ENCODE measurements at places on chromosomes 5 and 9.

DNA sequence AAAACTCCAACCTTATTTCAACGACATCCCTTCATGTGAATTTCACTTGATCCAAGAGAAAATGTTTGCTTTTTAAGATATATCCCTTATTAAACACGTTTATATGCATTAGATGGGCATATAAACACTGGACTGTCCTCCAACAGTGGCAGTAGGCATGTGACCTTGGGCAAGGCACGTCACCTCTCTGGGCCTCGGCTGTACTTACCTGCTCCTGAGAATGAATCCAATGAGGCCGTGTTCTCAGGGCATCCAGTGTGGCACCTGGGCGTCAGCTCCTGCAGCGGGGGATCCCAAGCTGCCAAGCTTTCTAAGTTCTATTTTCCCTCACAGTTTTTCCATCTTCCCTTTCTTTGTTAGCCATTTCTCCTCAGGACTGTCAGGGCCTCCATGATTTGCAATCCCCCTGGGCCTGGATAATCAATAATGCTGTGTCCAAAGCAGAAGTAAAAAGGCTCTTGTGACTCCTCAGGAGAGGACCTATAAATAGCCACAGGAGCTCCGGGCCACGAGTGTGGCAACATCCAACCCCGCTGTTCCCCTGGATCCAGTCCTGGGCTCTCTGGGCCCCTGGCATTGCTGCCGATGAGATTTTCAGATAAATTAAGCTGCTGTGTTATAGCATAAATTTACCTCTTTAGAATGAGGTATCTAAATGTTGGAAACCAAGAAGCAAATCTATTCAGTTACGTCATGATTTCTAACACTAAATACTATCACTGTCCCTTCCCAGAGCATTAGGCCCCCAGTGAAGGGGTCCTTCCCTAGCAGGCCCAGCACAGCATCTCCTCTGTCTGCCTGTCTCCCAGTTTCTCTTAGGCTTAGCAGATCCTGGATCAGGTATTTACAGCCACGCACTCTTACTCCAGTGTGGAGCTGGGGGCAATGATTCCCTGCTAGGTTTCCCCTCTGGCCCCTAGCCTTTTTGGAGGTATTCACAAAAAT lies 76.8 kb downstream of the PTPN3 start:
- no peak for DNase-seq

DNA sequence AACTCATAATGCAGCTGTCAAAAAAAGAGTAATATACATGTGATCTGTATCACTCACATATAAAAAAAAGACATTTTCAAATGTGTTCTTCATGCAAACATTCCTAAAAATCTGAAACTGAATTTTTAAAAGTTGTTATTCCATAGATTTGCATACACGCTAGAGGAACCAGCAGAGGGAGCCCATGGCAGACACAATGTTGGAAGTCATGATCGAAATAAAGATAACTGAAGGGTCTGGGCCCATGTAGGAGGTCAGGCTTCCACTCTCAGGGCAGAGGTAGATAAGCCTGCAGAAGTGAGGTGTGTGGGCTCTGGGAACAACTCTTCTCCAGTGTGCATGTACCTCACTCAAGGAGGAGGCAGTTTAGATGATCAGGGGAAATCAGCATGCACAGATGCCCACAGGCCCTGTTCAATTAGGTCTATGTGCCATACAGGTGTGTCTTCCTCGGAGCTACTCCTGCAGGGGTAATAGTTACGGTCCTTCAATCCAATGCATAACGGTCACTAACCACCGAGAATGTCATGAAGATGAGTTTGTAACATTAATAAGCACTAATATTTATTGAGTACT lies 208.6 kb downstream of the EPB41L4A start:
- DNase-seq = no peak

- DNase-seq = no peak
These were observed 196.4 kb downstream of the ARHGEF28 start for GRCh38 chr5:73822278-73822988.

DNA sequence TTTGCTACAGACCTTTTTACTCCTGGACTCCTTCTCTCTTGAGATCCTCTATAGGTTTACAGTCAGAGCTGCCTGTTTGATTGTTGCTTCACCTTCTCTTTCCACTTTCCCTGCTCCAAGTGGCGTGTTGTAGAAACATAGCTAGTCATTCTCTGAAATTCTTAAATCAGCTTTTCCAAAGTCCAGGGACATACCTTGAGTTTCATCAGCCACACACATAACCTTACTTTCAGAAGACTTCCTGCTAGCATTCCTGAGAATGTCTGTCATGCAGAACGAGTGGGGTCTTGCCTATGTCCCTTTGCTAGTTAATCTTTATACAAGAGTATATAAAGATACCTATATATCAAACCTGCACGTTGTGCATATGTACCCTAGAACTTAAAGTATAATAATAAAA lies 230.3 kb upstream of the ZNF462 start:
- DNase-seq = no peak

- no peak for DNase-seq
These were observed 135.1 kb upstream of the EFNA5 start for GRCh38 chr5:107805824-107806223.

DNA sequence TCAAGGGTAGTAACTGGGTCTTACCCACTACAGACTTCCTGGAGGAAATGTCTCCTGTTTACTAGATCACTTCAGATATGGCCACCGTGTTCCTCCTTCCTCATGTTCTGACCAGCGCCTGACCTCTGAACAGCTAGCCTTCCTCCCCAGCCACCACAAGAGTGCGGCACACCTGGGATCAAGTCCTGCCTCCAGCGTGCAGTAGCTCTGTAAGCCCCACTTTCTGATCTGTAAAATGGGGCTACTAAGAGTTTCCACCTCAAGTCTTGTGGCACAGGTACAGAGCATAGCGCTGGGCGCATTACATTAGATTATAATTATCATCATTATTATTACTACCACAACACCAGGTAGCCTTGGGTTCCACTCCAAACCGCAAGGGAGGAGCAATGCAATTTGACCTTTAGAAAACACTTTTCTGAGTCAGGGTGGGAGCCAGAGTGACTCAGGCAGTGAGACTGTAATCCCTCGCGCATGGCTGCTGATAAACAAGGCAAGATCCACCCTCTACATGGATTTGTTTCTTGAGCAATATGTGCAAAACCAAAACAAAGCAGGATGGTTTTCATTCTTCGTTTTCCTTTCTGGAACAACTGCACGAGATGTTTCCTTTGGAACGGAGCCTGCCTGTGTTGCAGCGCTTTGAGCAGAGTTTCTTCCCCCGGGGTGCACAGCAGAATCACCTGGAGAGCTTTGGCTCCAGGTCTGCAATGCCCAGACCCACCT lies 65.0 kb upstream of the ANGPTL2 start:
- DNase-seq = no peak

DNA sequence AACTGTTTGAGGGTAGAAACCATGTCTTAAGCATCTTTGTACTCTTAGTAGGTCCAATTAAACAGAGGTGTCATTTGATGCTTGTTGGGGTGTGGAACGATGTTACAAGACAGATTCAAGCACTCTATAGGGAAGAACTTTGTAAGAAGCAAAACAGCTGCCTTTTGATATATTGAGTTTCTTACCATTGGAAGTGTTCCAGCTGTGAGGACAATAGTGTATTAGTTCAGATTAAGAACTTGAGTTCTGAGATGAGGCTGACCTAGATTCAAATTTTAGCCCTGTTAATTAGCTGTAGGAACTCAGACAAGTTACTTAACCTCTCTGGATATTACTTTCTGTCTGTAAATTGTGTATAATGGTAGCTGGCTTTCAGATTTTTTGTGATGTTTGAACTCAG lies 19.6 kb upstream of the ZNF462 start:
- no peak for DNase-seq

DNA sequence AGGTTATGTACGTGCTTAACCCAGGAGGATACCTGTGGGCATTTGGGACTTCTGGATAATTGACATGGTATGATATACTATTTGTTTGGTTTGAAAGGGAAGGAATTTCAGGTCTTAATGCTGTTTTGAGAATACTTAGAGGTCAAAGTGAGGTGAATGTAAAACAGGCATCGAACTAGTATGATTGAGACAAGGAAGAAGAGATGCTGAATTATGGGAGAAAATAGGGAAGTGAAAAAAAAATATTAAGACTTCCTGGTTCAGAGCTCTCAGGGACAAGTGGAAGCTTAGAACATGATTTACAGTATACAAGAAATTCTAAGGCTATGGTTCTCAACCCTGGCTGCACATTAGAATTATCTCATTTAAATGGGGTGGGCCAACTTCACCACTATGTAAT lies 115.3 kb downstream of the CD180 start:
- no peak for DNase-seq

DNA sequence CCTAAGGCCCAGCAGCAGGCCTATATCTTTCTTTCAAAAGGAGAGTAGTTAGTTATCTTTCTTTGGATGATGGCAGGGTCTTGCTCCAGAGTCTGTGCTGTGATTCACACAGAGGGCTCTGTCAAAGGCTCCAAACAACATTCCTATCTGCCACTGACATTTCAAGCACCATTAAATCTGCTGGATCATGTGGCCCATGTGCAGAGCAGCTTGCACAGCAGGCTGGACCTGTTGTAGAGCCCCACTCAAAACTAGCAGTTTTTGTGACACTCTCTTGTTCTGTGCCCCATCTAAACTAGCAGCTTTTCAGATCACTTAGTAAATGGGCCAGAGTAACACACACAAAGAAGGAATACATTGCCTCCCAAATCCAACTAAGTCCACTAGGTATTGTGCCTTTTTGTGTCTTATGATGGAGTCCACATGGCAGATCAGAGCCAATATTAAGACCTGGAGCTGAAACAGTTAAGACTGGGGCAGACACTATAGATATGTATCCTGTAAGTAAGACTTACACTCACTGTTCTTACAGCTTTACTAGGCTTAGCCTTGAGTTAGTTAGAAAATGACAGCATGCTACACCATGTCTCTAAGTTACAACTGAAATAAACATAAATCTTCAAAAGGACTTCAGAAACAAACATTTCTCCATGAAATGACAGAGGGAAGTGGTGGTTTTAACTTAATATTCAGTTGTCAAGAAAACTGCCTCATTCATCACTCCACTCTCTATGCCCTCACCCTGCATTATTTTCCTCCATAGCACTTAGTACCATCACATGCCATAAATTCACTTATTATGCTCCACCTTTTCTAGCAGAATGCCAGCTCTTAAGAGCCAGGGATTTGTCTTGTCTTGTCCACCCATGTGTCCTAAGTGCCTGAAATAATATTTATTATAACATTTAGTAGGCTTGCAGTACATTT lies 400.9 kb downstream of the RAB3C start:
- no peak for DNase-seq

GRCh38 chr5:176762489-176762888 lies 47.9 kb upstream of the UNC5A start:
- DNase-seq = no peak

DNA sequence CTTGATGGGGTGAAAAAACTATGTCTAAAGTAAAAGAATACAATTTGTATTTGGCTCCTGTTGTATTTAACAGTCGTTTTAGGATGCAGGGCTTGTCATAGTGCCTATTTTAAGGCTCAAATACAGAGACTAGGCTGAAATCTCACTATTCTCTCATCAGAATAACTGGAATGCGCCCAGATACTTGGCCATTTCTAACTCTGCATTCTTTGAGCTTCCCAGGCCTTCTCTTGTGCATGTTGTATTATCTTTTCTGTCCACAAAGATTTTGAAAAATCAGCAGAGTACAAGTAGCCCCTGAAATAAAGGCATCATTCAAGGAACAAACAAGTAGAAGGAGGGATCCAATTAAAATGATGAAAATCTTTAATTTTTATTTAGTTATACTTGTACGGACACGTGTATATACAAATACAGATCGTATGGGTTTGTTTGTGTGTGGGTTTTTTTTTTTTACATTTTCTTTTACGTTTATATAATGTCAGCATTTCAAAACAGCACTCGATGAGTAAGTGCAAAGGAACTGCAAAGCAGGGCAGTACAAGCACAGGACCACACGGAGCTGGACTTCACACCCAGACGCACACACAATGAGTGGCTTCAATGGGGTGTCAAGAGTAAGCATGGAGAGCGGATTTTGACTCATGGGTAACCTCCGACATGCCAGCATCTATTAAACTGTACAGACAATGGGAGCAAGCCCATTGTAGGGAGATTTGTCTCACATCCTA lies 294.0 kb downstream of the EFNA5 start:
- no peak for DNase-seq

Data from stimulated activated CD4-positive, alpha-beta T cell treated with anti-CD3 and anti-CD28 coated beads, Interleukin-4, amount 100 ng/mL, for 24 hours (primary cell).